ENCODE measurements at places on chromosomes 6 and 20.

- DNase-seq, result no peak
These were observed 38.1 kb upstream of the PROKR2 start for GRCh38 chr20:5354901-5355300.

- no peak for DNase-seq
These were observed 571.8 kb upstream of the IMPG1 start for GRCh38 chr6:76644231-76644630.

- DNase-seq, result no peak
These were observed 36.5 kb downstream of the RARS2 start for GRCh38 chr6:87553159-87553765.

GRCh38 chr6:101541894-101542293 is 148.4 kb downstream of the GRIK2 start:
- no peak for DNase-seq

GRCh38 chr6:25717866-25718740 is 36.4 kb upstream of the SLC17A4 start:
- no peak for DNase-seq

DNA sequence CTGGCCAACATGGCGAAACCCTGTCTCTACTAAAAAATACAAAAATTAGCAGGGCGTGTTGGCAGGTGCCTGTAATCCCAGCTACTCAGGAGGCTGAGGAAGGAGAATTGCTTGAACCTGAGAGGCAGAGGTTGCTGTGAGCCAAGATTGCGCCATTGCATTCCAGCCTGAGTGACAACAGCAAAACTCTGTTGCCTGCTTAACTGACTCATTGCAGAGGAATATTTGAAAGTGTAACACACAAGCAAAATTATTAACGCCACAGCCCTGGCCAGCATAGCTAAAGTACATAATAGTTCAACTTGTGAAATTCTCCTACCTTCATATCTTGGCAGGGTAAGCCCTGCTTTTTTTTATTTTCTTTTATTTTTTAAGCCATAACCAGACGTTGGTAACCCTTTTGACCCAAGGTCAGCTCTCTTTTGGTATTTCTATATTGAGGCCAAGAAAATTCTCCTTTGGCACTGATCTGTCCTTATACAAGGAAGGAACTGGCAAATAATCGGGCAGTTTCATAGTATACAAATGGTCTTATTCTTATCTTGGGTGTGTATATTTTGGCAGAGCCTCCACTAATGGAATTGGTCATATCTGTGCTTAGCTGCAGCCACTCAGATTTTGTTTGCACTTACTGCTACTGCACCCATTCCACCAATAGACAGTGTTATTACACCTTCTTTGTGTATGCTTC is 4.0 kb upstream of the ADGRF5 start:
- DNase-seq, result no peak

DNA sequence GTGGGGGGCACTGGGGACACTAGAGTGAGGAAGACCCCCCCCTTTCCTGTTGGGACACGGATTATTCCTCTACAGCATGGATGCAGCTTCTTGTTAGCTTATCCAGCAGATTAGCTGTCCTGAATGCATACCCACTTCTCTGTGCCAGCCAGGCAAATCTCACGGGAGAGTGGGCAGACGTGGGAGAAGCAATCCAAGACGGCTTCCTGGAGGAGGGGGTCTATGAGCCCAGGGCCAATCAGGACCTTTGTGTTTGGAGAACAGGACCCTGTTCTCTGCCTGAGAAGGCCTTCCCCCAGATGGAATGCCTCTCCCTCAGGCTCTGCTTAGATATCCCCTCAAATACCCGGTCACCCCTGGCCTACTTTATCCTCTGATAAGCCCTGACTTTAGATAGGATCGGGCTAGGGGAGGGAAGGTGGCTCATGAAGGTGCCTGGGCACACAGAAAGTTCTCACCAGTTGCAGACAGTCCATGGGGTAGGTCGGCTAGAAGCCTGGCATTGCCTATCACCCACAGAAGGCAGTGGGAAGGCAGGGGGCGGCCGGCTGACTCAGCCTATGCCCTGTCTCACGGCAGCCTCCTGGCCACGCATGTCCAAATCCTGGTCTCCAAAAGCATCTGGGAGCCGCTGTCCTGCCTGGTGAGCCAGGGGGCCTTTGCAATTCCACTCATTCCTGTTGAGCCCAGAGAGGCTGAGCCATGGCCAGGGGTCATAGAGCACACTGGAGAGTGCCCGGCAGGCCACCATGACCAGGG is 34.7 kb downstream of the SUN5 start:
- DNase-seq, result no peak

DNA sequence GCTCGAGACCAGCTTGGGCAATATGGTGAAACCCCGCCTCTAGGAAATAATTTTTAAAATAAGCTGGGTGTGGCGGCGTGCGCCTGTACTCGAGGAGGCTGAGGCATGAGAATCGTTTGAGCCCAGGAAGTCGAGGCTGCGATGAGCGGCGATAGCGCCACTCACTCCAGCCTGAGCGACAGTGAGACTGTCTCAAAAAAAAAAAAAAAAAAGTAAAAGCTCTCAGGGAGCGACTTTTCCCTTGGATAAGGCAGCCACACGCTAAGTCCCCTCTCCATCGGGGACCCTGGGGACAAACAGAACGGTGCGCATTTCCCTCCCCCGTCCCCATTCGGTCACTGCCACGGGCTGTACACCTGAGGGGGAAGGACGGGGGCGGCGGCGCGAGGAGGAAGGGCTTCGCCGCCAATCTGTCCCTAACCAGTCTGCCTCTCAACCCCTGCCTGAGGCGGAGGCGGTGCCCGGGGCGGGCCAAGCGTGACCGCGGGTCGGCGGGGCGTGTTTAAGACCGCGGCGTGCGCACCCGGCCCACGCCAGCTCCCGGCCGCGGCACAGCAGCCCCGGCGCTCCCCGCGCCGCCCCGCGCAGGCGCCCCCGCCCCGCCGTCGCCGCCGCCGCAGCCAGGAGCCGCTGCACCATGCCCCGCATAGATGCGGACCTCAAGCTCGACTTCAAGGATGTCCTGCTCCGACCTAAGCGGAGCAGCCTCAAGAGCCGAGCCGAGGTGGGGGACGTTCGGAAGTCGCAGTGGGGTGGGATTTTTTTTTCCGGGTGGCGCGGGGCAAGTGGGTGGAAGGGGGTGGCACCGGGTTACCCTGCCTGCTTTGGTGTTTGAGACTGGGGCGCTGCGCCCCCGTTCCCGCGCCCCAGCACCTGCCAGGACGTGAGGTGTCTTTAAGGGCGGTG is at the start of gene GMPR:
Gene GMPR, plus strand, starts transcription at position 531 of the 906 bp plus-strand sequence. Its CDS starts 107 bp downstream, at position 638.
- DNase-seq, result peak; percentile 86

GRCh38 chr6:51398064-51398705 is 579.5 kb downstream of the TFAP2B start:
- DNase-seq, result no peak

- DNase-seq, result peak; percentile 8
These were observed 118.0 kb upstream of the ARID1B start for GRCh38 chr6:156658966-156659821.

DNA sequence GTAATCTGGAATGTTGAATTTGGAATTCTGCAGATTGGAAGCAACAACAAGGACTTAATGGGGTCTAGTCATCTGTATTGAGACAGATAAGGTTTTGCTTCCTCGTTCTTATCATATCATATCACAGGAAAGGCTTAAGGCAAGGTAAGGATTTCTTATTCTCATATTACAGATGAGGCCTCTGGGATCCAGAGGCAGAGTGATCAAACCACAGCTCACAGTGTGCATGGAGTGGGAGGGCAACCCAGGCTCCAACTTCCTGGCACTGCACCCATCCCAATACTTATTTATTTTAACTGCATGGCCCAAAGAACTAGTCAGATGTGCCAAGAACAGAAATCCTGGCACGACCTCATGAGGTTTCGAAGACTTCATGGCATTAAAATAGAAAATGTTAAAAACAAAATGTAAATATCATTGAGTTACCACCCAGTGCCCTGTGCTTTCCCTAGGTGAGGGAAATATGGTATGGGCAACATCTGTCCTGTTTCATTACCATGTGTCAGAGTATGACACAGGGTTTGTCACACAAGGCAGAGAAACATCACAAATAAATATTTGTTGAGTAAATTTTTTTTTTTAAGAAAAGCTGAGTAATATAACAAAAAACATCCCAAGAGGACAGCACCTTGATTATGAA is 191.9 kb downstream of the ISM1 start:
- DNase-seq, result no peak

- DNase-seq, result no peak
These were observed 116.6 kb downstream of the QRSL1 start for GRCh38 chr6:106745824-106746582.

GRCh38 chr20:17898548-17898994 is 70.0 kb downstream of the SNX5 start:
- DNase-seq, result peak; percentile 59

DNA sequence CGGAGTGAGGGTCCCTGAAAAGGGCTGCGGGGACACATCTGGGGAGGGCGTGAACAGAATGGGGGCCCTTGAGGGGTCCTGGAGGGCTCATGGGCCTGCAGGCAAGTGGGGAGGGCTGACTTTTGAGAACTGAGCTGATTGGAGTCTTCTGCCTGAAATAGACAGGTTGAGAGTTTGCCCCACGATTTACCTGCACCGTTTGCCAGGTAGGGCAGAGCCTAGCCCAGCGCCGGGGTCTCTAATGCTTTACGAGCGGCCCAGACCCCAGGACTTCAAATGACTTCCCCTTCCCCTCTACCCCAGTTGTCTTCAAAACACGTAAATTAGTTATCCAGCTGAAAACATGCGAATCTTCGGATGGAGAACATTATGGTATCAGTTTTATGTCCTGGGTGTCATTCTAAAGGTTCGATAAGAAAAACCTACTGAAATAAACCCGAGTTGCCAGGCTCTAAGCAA is 1.3 kb downstream of the PLCB1 start:
- DNase-seq, result no peak

DNA sequence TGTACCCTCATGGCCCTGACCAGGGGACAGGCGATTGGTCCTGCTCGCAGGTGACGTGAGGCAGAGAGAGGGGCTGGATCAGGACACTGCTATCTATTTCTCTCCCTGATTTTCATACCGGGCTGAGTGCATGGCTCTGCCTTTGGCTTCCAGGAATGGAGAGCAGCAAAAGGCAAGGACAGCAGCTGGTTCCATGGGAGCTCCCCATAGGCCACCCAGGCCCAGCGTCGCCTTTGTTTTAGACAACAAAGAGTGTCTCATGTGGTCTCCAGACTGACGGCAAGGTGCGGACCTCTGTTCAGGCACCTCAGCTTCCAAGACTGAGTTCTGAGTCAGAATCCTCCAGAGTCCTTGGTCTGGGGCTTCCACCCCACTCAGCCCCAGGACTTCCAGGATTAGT is 123.1 kb downstream of the VEGFA start:
- DNase-seq, result no peak

- DNase-seq, result no peak
These were observed 805 bp downstream of the PHF1 start for GRCh38 chr6:33411632-33412005.

GRCh38 chr6:48169635-48170034 is 58.6 kb upstream of the PTCHD4 start:
- DNase-seq, result no peak

DNA sequence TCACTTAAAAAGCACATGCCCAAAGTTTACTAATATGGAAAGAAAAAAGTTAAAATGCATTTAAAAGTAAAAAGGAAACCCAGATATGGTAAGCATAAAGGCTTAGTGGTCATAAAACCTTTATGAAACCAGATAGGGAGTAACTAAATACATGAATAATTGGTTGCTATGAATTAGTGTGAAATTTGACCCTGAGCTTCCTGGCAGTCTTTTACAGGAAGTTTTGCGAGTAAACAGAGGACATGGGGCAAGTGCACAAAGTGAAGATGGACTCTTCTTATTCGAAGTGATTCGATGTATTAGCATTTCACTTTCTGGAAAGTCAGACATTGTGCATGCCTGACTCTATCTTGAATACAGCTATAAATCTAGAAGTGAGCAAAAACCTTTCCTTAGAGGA is 90.9 kb upstream of the MLIP start:
- DNase-seq, result no peak

DNA sequence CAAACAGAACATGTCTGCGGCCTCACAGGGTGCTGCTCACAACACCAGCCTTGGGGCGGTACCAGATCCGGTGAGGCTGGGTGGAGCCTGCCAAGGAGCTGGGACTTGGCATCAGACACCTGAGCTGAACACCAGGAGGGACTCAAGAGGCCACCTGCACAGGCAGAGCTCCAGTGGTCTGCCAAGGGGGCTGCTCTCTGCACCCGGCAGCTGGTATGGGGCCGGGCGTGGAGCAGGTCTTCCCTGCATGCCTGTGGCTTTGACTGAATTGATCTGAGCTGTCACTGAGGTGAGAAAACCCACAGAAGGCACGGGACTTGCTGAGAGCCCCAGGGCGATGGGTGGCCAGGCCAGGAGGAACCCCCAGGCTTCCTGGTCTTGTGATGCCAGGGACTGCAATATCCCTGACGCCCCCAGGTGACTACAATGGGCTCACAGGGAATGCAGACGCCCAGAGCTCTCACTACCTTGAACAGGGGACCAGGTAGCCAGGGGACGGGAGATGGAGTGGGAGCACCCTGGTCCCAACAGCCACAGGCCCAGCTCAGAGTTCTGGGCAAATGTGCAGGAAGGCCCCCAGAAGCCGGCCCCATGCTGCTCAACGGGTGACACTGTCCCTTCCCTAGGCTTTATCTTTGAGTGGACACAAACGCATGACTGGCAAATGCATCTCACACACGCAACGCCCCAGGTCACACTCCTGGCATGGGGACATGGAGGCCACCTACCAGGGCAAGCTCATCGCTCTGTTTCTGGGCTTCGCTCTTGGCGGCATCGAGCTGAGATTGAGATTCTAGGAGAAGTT is 48.2 kb downstream of the DSTN start:
- DNase-seq, result no peak

GRCh38 chr20:45920462-45921336 is 8.7 kb upstream of the PLTP start:
- DNase-seq, result no peak

DNA sequence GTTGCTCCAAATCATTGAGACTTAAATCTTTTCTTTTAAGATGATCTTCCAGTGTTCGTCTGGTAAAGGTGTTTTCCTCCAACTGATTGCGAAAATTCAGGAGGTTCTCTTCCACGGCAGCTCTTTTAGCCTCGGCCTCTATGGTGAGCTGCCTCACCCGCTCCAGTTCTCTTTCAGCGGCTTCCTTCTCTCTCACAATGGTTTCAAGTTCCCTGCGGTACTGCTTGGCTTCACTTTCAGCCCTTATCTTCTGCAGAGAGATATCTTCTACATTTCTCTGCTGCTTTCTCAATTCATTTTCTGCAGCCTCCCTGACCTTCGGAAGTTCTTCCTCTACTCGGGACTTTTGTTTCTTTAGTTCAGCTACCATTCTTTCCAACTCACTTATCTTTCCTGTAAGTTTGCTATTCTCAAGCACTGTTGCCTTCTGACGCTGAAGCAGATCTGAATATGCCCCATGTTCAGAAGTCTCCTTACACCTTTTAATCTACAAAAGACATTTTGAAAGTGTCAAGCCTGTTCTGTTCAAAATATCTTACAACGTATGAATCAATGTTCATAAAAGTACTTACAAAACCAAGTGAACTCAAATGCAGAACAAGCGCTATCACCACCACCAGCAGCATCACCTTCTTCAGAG is 22.3 kb downstream of the DST start:
- DNase-seq, result no peak

GRCh38 chr6:82906489-82906888 is 159.2 kb downstream of the UBE3D start:
- no peak for DNase-seq

Data from CD4-positive, CD25-positive, alpha-beta regulatory T cell (primary cell).